ENCODE measurements at places on chromosomes 5 and 9.

- DNase-seq: peak; percentile 100
Observed at GRCh38 chr9:130689937-130690700, 3.5 kb upstream of the EXOSC2 start.

- DNase-seq: peak; percentile 51
Observed at GRCh38 chr9:5608298-5609225, 20.3 kb upstream of the RIC1 start.

- DNase-seq: no peak
Observed at GRCh38 chr5:122112733-122113558, 16.4 kb upstream of the ZNF474 start.

DNA sequence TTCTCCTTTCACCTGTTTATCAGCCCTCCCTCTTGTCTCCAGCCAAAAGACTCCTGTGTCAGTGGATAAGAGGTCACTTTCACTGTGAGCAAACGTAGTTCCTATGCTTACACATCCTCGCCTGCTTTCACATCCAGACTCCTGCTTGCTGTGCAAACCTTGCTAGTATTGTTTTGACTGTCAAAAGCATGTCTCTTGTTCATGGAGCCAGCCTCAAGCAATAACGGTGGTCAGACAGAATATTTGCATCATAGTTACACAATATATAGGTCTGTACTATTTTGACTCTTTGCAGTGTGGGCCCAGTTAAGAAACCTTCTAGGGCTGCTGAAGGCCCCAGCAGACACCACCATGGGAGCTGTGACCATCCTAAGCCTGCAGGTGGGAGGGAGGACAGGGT, 420.0 kb downstream of the SEMA5A start:
- no peak for DNase-seq

DNA sequence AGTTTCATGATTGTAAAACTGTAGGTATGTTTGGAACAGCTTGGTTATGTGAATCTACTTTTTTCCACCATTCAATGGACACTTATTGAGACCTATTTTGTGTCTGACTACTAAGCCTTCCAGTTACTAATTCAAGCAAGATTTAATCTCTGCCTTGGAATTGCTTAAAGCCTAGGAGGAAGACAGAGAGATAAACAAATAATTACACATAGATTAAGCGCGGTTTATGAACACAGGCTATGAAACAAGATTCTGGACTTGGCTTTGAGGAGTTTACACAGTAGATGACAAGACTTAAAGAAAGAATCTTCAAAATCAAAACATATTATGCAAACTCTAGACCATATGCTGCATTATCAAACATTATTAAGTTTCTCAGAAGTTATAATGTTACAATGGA, 340.4 kb downstream of the RASEF start:
- no peak for DNase-seq

GRCh38 chr5:17123010-17123409, 94.4 kb upstream of the BASP1 start:
- no peak for DNase-seq

GRCh38 chr5:61811052-61811451, 479.0 kb downstream of the ZSWIM6 start:
- no peak for DNase-seq

- no peak for DNase-seq
Observed at GRCh38 chr5:112709416-112709815, 28.3 kb upstream of the APC start.

DNA sequence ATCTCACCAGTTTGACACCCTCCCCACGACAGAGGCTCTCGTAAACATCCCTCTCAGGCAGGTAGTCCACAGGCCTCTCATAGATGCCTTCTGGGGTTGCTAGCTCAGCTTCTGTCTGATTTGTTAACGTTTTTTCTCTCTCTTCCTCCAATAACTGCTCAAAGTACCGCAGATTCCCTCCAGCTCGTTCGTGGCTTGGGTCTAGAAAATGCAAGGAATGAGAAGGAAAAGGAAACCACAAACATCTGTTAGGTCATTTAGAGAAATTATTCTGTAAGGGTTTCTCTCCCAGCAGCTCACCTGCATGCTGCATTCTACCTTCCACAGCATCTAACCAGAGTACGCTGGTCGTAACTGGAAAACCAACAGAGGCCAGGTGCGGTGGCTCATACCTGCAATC, 18.5 kb downstream of the P4HA2 start:
- no peak for DNase-seq

DNA sequence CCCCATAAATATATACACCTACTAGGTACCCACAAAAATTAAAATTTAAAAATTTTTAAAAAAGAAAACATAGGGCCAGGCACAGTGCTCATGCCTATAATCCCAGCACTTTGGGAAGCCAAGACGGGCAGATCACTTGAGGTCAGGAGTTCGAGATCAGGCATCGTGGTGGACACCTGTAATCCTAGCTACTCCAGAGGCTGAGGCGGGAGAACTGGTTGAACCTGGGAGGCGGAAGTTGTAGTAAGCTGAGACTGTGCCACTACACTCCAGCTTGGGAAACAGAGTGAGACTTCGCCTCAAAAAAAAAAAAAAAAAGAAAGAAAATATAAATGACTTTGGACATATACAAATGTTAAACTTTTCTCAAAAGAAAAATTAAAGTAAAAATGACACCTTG, 33.3 kb upstream of the RNF38 start:
- no peak for DNase-seq

GRCh38 chr5:167743695-167744464, 547.6 kb upstream of the WWC1 start:
- DNase-seq: no peak

DNA sequence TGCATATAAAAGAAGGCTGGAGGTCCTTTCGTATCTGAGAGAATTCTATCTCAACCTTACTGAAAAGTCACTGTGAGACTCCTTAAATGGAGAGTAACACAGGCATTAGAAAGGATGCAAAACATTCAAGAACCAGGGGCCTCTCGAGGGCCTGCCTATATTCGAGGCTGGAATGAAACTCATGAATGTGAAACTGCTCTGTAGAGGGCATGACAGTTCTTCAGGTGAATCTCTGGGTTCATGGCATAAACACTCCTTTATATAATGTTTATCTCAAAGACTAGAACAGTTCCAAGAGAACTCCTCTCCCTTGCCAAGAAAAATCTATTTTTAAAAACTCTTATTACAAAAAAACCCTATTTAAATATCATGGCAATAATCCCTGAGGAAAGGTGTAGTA, 113.9 kb downstream of the SEC61B start:
- DNase-seq: no peak

GRCh38 chr5:102801371-102801770, 46.3 kb downstream of the PAM start:
- no peak for DNase-seq

GRCh38 chr5:6108540-6108848, 269.9 kb downstream of the MED10 start:
- no peak for DNase-seq

DNA sequence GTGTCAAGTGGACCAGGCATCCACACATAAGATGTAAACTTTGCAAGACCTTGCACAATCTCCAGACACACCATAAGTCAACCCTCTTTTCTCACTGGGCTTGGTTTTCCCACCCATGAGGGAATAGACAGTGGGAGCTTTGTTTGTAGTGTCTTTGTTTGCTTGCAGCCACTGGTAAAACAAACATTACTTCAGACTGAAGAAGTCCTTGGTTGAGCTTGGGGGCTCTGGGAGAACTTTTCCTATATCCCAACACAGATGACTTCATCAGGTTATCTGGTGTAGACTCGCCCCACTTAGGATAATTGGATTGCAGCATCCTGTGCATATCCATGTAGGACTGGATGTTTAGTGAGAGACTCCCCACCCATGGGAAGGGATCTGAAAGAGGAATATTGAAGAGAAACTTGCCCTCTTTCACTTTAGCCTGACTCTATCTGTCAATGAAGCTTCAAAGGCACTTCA, 11.5 kb upstream of the ADGRV1 start:
- no peak for DNase-seq

DNA sequence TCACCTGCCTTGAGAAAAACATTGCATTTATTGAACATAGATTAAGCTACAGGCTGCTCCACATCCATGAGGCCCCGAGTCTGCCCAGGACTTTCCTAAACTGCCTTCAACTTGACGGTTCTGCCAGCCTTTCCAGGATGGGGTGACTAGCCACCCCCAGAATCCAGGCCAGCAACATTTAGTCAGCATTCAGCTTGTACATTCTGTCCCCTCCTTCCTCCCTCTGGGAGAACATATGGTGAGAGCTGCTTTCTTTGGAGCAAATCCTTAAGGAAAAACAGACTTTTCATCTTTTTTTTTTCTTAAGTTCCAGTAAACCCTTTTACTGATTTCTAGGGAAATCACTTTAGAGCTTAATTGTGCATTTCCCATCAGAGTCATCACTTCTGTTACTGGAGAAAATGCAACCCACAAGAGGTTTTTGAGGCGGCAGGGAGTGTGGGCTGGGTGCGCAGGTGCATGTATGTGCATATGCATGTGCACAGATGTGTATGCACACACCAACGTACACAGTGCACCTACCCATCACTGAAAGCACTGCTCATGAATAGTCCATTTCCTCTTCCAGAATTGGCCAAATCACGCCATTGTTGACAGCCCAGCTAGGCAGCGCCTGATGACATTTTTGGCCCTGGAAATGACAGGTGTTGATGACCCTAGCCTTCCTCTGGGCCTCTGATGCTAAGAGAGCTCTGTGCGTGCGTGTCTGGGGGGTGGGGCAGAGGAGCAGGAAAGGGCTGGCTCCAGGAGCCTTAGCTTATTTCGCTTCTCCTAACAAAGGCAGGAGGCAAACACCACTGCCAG, 145.6 kb downstream of the HSD17B3 start:
- DNase-seq: no peak

DNA sequence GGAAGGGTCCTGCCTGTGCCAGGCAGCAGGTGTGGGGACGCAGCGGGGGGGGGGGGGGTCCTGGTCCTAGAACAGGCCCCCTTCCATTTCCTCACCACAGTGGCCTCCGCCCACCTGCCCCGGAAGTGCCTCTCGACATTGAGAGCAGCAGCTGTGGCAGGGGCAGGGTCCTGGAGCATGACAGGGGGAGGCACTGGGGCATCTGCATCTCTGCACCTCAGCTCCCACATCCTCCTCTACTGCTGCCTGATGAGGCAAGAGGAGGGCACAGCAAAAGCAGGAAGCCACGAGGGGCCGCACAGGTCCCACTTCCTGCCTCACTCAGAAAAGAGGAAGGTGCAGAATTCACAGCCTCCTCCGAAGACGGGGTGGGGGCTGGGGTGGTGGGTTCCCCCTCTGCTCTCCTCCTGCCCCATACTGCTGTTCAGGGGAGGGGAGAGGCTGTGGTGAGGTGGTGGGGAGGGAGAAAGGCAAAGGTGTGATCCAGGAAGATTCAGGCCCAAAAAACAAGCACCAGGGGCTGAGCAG, 14.8 kb downstream of the AKNA start:
- DNase-seq: no peak
